ENCODE measurements at places on chromosomes 4 and X.
A peak's percentile ranks its signal among the peaks of the same experiment; 100 is the strongest.

DNA sequence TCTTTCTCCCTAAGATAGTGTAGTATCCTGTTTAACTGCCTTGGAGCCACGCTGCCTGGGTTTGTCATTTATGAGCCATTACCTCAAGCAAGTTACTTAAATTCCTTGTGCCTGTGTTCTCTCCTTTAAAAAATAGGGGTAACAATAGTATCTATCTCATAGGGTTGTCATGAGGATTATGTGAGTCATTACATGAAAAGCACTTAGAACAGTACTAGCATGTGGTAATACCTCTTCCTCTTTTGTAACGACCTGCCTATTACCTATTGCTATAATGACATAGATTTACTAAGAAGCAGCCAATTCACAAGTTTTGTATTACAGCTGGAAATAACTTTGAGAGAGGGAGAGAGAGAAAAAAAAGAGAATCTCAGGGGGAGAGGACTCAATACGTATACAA, 834.7 kb downstream of the RAPGEF2 start:
- DNase-seq = no peak

- DNase-seq = peak; percentile 67
Observed at GRCh38 chr4:150402871-150403272, 179.1 kb upstream of the MAB21L2 start.

DNA sequence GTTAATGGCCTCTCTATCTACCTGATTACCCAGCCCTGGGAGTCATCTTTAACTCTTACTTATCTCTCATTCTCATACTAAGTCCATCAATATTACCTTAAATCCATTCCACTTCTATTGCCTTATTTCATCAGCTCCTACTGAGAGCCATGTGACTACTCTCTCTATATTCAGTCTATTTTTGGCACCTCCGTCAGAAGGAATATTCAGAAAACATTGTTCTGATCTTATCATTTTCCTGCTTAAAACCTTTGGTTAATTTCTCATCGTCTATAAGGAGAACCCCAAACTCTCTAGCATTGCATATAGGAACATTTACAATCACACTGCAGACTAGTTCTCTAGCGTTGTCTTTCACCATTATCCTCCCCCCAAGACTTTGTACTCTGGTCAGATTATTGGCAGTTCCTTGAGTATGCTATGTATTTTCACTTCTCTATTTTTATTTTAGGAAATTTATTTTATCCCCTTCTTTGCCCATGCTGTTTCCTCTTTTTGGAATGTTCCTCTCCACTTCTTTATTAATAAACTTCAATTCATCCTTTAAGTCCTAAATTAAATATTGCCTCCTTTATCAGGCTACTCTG, 13.7 kb upstream of the AMMECR1 start:
- DNase-seq = no peak

DNA sequence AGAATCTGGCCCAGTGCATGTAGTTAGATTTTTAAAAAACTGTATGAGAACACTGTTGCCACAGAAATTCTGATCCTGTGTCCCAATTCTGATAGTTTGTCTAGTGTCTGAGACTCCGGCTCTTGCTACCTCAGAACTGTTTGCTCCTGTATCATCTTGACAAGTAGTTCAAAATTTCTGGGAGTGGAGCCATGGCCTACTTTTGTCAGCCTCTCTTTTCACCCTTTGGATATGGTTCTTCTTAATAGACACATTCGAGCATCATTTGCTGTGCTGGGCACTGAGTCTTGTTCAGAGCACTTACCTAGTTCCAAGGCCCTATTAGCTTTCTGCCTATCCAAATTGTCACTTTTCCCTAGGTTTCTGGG, 46.9 kb downstream of the ATP10D start:
- DNase-seq = no peak

- no peak for DNase-seq
Observed at GRCh38 chr4:111946800-111947199, 198.5 kb upstream of the FAM241A start.
